ENCODE measurements at places on chromosomes 5 and 9.

GRCh38 chr5:124341066-124341858 lies 405.2 kb downstream of the ZNF608 start:
- DNase-seq: no peak

DNA sequence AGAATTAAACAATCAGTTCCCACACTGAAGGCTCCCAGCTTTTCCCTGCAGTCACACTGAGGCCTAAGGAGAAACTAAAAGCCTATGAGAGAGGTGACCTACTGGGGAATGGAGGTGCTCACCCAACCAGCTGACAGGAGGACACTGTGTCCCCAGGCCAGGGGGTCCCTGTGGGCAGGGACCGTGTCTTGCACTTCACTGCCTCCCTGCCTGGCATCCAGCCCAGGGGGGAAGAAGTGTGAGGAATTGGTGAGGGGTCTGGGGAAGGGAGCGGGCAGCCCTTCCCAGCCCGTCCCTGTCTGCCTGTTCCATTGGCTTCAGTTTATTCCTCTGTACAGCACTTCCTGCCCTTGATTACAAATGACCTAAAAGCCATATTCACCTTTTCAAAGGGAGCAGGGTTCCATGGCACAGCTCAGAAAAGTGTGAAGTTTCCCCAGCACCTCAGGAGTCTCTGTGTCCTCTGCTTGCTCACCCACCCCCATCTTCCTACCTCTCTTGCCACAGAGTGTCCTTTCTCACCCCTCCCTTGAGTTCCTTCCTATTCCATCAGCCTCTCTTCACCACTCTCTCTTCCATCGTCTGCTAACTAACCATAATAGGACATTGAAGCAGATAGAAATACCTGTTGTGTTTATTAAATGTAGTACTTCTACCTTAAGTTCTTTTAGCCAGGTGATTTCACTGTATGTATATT lies 12.9 kb downstream of the OTULINL start:
- no peak for DNase-seq

DNA sequence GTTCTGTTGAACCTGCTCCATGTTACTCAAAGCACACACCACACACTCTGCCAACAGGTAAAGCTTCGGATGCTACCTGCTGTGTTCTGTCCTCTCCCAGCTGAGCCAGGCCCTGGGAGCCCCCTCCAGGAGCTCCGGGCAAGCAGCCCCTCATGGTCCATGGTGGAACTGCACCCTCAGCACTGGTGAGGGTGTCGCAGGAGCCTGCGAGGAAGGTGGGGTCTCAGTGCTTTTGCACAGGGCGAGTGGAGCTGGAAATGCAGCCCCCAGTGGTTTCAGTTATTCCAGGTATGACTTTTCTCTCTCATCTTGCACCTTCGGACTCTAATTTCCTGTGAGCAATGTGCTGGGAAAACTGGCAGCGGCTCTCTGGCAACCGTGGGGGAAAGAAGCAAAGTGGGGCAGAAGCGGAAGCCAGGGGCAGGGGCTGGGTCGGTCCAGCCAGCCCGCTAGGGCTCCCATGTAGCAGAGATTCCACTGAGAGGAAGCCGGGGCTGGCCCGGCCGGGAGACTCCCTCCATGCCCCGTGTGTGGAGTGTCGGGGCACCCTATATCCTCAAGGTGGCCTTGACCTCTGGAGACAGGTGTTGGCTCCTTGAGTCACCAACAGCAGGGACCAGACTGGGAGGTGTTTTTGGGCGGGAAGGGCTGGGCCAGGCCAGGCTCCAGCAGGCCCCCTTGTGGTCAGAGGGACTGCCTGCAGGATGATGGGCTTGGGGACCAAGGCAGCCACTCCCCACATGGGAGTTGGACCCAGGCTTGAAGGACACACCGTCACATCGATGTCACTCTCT lies 75.6 kb upstream of the PRSS3 start:
- DNase-seq: peak; percentile 10

GRCh38 chr5:107356891-107357290 lies 313.8 kb downstream of the EFNA5 start:
- DNase-seq: no peak

GRCh38 chr5:52077941-52078815 lies 694.9 kb downstream of the ISL1 start:
- DNase-seq: no peak

DNA sequence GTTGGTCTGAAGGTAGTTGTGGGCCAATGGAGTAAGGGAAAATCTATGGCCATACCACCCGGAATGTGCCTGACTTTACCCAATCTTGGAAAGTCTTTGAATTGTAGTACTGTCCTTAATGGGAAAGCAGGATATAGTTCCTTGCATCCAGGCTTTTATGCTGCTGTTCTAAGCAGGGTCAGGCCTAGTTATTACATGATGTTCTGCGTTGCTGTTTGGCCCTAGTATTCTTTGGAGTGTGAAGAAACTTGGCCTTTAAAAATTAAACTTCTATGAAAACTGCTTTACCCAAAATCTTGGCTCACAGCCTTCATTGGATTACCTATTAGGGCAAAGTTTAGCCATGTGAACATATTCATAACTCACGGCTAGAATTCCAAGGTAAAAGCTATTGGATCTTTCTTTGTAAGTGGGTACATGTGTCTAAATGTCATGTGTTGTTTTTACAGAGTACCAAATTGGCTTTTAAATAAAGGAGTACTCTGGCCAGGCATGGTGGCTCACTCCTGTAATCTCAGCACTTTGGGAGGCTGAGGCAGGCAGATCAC lies 211.1 kb downstream of the DTWD2 start:
- no peak for DNase-seq

- DNase-seq: no peak
These were observed 119.5 kb downstream of the TRPM3 start for GRCh38 chr9:71001780-71002386.

DNA sequence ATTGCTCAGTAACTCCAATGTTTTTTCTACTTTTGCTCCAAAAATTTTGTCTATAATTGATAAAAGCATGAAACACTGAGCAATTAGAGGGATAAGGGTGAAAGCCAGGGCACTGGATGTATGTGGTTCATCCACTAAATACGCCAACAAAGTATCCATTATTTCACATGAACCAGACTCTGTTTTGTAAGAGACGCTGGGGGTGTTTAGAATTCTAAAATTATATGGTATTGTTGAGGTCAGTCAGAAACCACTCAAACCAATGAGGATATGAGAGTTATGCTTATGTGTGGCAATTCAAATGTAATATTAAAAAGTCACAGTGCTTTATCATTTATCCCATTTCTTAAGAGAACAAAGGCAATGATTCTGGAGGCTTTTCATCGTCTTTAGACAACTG lies 220.2 kb downstream of the EFNA5 start:
- no peak for DNase-seq

GRCh38 chr5:180853121-180853847 lies 7.8 kb downstream of the ZFP62 start:
- no peak for DNase-seq

Data from stimulated activated naive B cell treated with anti-CD40 and anti-IgM and Interleukin-4, amounts not matched to agents 10 μg/mL and 1 μg/mL and 100 μg/mL, for 72 hours (primary cell).